ENCODE measurements at places on chromosomes 3 and 15.

DNA sequence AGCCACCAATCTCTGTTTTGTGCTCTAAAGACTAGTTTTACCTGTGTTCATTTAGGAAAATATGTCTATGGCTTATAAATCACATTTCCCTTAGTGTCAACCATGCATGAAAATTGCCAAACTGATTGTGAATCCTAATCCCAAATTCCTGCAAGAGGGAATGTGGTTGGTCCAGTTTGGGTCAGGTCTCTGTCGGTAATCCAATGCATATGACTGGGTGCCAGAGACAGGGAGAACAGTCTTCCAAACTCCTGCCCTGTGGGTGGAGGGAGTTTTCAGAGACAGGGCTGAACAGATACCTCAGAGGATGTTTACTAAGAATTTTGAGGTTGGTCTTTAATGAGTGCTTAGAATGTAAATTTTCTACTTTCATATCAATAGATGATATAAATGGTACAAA, 300.5 kb upstream of the ARL6 start:
- no peak for DNase-seq

- no peak for DNase-seq
Observed at GRCh38 chr15:56353119-56353518, 12.1 kb upstream of the TEX9 start.

DNA sequence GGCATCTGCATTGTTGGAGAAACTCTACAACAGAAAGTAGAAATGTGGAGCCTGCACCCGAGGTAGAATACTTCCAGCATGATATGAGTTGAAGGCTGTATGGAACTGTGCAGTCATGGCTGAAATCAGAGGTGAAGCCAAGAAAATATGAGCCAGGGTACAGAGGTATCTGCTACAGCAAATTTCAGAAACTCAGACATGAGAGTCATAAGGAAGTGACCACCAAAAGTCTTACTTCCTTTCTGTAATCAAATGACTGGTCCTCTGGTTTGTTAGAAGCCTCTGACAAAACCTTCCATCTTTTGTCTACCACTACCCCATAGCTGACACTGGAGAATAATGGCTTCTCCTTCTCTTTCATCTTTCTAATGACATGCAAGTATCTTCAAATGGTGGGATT, 159.4 kb downstream of the TMEM108 start:
- DNase-seq, result peak; percentile 44

GRCh38 chr15:101652786-101653430, 727 bp upstream of the TM2D3 start:
- no peak for DNase-seq

DNA sequence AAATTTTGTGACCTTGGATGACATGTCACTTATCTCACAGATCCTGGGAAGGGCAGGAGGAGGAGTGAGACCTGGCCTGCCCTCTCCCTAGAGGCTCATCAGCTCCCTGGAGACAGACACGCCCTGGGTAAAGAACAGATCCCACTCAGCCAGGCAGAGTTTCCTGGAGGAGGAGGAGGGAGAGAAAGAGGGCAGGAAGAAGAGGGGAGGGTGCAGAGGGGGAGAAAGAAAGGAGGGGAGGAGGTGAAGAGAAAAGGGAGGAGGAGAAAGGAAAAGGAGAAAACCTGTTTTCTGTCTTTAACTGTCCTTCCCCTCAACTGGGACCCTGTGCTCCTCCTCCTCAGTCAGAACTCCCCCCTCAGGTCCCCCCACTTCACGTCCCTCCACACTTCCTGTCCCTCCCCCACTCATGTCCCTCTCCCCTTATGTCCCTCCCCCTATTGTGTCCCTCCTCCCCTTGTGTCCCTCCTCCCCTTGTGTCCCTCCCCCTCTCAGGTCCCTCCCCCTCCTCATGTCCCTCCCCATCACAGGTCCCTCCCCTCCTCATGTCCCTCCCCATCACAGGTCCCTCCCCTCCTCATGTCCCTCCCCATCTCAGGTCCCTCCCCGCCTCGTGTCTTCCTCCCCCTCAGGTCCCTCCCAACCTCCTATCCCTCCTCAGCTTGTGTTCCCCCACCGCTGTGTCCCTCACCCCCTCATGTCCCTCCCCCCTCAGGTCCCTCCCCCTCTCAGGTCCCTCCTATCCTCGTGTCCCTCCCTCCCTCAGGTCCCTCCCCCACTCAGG, 52.3 kb upstream of the CGNL1 start:
- no peak for DNase-seq

DNA sequence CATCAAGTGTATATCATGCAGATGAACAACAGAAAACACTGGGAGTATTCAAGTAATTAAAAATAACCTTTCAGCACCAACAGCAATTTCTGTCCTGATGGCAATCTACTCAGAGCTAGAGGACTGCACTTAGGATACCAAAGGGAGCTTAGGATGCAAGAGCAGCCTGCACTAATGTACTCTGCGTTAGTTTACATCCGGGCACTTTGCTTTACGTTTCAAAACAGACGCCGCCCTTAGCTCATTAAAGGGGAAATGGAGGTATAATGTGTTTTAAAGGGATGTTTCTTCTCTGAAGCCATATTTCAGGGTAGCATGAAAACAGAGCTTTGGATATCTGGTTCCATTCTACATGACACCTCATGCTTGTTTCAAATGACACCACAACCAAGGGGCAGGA, 14.0 kb upstream of the B3GNT5 start:
- no peak for DNase-seq

GRCh38 chr3:114741066-114741465, 406.0 kb downstream of the ZBTB20 start:
- no peak for DNase-seq

- no peak for DNase-seq
Observed at GRCh38 chr3:129505341-129505740, 23.1 kb upstream of the RHO start.

DNA sequence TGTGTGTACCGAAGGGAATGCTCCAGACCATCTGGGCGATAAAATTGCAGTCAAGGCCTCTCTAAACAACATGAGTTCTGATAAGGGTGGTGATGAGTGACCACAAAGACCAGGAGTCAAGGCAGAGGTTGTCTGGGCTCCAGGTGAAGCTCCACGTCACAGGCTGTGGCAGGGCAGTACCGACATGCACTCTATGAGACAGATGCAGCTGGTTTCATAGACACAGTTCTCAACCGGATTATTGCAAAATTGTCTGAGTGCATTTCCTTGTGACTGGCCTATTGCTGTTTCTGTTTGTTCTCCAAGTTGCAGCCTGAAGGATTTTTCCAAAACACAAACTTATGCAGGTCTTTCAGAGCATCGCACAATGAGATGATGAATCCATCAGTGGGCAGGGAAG, 157.5 kb upstream of the HES1 start:
- peak; percentile 27 for DNase-seq

DNA sequence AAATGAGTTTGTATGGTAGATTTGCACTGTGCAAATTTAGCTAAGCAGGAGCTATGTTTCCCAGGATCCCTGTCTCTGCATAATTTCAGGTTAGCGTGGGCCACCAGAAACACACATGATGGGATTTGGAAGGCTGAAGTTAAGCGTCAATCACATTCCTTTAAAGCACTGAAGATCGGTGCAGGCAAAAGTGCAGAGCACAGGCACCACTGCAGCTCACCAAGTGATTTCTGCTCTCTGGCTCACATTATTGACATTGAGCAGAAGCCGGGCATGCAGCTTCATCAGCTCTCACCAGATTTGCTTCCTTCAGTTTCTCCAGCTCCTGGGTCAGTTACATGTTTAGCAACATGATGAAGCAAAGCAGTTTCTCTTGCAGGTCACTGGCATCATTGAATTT, 256.4 kb upstream of the TGFBR2 start:
- DNase-seq, result no peak

DNA sequence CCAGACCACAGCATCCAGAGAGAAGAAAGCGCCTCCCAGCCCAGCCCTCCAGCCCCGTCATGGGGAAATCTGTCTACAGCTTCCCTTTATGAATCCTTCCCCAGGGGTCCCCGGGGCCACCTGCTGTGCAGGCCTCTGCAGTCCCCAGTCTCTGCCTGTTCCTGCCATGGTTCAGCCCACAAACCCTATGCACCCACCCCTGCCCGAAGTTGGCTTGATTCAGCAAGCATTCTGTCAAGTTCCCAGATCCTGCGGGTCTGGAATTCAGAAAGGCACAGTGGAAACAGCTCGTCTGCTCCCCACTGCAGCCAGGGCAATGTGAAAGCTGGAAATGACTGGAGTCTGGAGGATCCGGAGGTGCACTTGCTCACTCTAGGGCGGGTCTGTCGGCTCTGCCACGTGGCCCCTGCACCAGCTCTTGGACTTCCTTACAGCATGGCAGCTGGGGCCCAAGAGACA, 2.9 kb upstream of the OCA2 start:
- no peak for DNase-seq

DNA sequence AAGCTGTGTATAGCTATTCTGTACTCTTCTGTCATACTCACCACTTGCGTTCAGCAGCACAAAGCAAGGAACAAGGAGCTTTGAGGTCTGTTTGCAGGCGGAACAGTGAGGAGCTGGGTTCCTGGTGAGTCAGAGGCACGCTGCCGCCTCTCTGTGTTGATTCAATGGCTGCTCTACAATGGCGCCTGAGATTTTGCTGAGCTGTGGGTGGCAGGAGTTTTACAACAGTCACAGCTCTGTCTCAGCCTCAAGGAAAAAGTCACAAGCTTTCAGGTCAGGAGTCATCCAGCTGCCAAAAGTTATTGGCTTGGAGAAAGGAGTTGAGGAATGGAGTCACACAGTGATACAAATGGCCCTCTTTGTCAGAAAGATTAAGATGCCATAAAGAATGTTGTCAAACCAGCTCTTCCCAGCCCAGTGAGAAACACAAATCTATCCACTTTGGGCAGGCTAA, 98.1 kb downstream of the SSR3 start:
- DNase-seq, result peak; percentile 45

- no peak for DNase-seq
Observed at GRCh38 chr3:196803891-196804468, 63.7 kb upstream of the SENP5 start.

GRCh38 chr15:68375191-68375631, 56.8 kb downstream of the ITGA11 start:
- no peak for DNase-seq

GRCh38 chr3:151770956-151771355, 37.2 kb downstream of the AADACL2 start:
- no peak for DNase-seq

- no peak for DNase-seq
Observed at GRCh38 chr3:149655826-149656574, 1.8 kb downstream of the WWTR1 start.

DNA sequence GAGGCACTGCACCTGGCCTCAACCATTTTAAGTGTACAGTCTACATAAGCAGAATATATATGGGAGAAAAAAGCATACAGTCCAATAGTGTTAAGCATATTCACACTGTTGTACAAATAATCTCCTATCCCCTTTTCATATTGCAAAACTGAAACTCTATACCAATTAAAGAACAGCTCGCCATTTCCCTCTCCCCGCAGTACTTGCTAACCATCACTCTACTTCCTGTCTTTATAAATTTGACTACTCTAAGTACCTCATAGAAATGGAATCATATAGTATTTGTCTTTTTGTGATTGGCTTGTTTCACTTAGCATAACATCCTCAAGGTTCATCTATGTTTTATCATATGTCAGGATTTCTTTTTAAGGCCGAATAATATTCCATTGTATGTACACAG, 21.6 kb upstream of the TASOR start:
- peak; percentile 42 for DNase-seq

DNA sequence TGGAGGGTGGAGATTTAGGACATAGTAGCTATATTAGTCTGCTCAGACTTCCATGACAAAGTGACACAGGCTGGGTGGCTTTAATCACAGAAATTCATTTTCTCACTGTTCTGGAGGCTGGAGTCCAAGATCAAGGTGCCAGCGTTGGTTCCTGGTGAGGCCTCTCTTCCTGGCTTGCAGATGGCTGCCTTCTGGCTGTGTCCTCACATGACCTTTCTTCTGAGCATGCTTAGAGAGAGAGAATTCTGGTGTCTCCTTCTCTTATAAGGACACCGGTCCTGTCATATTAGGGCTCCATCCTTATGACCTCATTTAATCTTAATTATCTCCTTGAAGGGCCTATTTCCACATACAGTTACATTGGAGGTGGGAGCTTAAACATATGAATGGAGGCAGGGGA, 14.9 kb upstream of the SHC4 start:
- no peak for DNase-seq

- DNase-seq, result no peak
Observed at GRCh38 chr3:79018671-79019136, 749.1 kb downstream of the ROBO1 start.

GRCh38 chr15:101158166-101159095, 93.4 kb downstream of the CHSY1 start:
- no peak for DNase-seq

GRCh38 chr15:60675763-60676162, 196.8 kb upstream of the ICE2 start:
- DNase-seq, result no peak

DNA sequence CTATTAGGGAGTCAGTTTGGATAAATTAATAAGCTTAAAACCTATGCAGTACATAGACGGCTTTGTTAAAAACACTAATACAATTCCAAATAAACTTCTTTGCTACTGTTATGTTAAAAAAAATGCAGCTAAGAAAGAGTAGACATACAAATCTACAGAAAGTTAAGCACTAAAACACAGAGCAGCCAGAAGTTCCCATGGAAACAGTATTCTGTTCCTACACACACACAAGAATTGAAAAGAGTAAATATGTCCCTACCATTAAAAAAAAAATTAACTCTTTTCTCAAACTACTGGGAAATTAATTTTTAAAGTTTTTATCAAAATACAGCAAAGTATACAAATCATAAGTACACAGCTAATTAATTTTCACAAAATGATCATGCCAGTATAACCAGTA, 71.6 kb downstream of the CLASP2 start:
- no peak for DNase-seq

GRCh38 chr3:15387171-15387581, 40.2 kb downstream of the METTL6 start:
- no peak for DNase-seq

- DNase-seq, result no peak
Observed at GRCh38 chr15:82551646-82552247, 11.5 kb upstream of the RPS17 start.

GRCh38 chr3:78129707-78130106, 1089.8 kb downstream of the ROBO2 start:
- no peak for DNase-seq

GRCh38 chr3:98645039-98645438, 51.6 kb upstream of the CPOX start:
- peak; percentile 86 for DNase-seq

GRCh38 chr3:8937064-8938020, 25.9 kb downstream of the RAD18 start:
- no peak for DNase-seq

- peak; percentile 85 for DNase-seq
Observed at GRCh38 chr3:57068437-57069089, 8.1 kb downstream of the SPATA12 start.

GRCh38 chr3:55244247-55244646, 242.9 kb downstream of the WNT5A start:
- DNase-seq, result no peak

Data from MV-4-11 (cell line).